ENCODE measurements at places on chromosomes 2 and 18.

DNA sequence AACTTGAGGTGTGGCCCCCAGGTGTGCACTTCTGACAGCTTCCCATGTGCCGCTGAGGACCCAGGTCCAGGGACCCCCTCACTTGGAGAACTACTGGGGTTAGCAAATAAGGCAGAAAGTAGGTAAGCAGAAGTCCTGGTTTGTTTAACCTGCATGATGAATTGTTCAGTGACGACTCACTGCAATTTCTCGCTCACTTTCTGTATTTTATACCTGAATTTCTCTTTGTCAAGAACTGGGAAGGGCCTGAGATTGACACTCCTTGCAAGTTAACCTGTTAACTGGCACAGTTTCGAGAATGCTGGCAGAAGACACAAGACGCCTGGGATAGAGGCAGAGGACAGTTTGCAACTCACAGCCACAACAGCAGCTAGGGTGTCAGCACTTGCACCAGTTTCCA is 164.5 kb upstream of the NCK2 start:
- DNase-seq = no peak

DNA sequence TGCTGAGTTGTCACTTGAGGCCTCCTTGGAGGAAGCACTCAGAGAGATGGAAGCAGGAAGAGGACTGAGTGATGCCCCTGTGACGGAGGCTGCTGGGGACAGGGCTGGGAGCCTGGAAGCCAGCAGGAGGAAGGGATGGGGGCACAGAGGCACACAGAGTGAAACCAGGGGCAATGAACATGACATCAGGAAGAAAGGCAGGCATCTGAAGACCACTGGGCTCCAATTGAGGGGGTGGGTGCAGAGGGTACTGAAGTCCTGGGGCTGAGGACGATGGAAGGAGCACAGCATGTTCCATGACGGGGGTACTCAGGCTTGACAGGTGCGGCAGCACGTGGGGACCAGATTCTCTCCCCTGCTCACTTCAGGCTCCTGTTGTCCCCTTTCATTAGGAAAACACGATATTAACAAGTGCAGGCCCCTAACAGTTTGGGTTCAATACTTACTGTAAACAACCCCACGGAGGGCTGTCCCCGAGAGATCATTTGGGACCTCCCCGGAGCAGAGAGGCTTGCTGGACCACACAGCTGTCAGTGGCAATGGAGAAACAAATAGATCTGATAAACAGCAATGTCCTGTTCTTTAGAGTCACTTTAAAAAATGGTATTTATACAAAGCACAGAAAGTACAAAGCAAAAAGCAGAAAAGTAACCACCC is 8.7 kb downstream of the INPP5D start:
- no peak for DNase-seq

DNA sequence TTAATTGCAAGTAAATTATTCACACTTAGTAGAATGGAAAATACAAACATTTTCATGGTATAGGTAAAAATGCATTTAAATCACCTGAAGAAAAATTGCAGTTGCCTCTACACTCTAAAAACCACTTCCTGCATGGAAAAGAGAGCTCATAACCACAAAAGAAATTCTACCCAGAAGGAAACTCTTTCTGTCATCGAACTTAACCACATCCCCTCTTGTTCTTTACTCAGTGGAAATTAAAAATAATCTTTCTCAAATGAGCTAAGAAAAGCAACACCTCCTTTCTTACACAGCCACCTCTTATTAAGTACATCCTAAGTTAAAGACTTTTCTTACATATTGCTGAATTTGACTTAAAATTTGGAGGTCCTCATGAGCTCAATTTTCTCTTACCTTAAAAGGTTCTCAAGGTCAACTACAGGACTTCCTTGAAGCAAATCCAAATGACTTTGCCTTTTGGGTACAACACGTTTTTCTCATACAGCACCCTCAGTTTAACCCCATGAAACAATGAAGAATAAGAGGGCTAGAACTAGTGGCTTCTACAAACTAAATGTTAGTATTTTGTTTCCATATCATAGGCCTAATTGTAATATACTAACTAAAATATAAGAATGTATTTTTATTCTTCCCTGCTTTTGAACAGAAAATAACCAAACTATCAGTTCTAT is 109.1 kb upstream of the CRIM1 start:
- DNase-seq = no peak

GRCh38 chr2:207491956-207492355 is 37.8 kb upstream of the CREB1 start:
- DNase-seq = no peak

GRCh38 chr2:75592888-75593287 is 32.1 kb upstream of the EVA1A start:
- DNase-seq = no peak
